ENCODE measurements at places on chromosomes 1 and 21.

DNA sequence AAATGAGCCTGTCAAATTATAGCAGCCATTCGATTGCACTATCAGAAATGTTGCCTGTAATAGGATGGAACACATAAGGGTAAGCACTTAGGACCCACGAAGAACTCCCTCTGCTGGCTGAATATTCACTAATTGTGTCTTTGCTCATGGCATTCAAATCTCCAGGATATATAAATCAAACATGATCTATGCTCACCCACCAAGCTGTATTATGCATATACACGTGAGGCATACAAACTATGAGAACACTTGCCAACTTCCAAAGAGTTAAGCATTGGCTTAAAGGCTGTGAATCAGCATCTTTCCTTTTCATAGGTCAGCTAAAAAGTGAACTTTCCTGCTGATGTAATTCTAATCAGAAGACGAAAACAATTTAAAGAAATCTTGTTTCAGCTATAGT, 34.5 kb downstream of the TMPRSS15 start:
- peak; percentile 10 for DNase-seq

- DNase-seq = no peak
Measured at GRCh38 chr1:113616156-113616555, 143.1 kb downstream of the PHTF1 start.

DNA sequence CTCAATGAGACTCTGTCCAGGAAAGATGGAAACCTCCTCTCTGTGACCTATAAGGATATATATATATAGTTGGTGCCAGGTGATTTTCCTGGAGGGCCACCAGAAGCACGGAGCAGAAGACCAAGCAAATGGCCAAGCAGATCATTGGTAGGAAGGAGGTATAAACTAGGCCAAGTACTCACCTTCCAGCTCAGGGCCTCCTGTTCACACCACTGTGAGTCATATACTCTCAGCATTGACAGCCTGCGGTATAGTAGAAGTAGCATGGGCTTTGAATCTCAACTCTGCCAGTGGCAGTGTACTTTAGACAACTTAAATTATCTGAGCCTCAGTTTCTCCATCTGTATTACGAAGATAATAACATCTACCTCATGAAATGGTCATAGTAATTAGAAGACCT, 15.4 kb downstream of the IL12RB2 start:
- DNase-seq = no peak

DNA sequence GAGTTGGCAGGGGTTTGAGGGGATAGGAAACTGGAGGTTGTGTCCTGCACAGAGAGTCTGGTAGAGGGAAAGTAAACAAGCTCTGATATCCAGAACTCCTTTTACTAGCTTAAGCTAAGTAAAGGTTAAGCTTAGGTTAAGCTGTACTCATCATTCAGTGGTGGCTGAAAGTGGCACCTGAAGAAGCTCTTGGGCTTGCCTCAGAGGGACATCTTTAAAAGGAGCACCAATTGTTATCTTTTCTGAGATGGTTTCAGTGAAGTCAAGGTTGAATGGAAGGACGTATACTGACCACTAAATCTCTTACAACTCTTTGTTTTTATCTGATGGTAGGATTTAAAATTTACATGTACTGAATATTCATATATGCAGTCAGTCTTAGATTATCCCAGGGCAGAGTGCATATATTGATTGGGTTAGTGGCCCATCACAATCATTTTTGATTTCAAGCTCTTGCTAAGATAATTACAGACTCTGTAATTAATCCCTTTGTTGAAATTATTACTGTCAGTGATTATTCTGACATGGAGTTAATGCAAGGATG, 43.3 kb downstream of the S1PR1 start:
- no peak for DNase-seq

DNA sequence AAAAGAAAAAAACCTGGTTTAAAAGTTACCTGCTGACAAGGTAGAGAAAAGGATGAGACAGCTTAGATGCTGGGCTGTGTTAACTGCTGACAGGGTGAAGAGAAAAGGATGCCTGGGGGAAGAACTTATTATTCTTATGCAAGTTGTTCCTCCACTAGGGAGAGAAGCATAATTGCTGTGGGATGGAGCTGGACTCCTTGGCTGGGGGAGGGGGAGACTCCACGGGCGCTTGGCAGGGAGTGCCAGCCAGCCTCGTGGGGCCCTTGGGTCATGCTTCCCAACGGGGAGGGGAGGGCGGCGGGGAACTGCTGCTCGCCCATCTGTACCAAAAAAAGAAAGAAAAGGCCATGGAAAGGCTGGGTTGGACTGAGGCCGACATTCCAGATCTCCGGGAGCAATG, 47.2 kb downstream of the SYCP1 start:
- no peak for DNase-seq

DNA sequence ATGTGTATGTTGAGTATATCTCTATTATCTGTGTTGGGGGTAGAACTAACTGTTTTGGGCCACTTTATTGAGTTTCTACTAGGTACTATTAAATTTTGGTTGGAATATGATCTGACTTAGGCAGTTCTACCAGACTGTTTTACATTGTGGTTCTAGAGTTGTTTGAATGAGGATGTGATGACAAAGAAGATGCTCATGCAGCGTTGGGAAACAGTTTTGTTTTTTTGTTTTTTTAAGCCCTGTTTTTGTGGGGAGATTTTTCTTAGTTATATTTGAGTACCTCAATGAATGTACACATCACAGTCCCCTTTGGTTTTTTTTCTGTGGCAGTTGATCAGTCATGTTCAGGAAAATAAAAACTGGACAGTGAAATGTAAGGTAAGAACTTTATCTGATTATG, 40.1 kb downstream of the TMED5 start:
- DNase-seq = no peak

- peak; percentile 27 for DNase-seq
Measured at GRCh38 chr1:216184126-216184680, 239.0 kb downstream of the USH2A start.

DNA sequence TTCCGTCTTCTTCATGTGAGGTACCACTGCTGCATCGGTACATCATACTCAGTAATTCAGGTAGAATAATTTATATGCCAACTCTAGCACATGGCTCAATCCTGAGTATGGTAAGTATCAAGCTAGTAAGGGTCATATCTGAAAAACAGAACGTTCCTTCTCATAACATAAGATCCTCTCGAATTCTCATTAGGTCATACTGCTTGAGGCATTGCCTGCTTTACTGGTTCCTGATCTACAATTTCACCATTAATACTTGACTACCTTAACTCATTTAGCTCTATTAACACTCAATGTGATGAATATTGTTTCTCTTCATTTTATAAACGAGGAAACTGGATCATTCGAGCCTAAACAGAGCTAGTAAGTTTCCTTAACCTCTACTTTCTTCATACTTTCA, 871.6 kb downstream of the BRINP3 start:
- DNase-seq = no peak

- no peak for DNase-seq
Measured at GRCh38 chr1:242886137-242886536, 361.6 kb upstream of the PLD5 start.

- no peak for DNase-seq
Measured at GRCh38 chr1:235357485-235358373, 9.5 kb upstream of the TBCE start.

DNA sequence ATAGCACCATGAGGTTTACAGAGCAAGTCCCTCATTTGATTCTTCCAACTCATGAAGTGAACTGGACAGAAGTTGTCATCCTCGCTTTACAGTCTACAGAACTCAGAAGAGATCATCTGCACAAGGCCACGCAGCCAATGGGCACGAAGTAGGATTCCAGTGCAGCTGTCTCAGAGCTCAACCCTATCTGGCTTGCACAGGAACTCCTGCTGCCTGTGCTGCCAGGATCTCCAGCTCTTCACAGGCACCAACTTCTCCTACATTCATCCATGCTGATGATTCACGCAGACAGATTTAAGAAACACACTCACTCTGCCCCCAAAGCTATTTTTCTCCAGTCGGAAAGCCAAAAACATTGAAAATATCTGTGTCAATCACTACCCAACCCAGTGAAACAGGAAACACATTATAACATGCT, 157.0 kb downstream of the RERE start:
- DNase-seq = no peak

DNA sequence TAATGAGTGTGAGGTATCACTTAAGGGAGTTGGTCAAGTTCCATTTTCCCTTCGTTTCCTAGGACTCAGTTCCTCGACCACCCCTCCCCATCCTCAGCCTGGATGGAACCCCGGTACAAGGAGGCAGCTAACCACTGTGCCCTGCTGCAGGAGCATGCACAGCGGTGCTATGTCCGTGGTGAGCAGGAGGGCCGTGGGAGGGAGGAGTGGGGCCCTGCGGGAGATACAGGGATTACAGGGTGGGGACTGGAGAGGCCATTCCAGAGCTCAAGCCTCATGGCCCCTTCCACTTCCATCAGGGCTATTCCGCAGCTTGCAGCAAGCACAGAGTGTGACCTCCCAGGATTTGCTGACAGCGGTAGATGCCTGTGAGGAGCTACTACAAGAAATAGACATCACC, 25.8 kb downstream of the HYI start:
- DNase-seq = no peak

DNA sequence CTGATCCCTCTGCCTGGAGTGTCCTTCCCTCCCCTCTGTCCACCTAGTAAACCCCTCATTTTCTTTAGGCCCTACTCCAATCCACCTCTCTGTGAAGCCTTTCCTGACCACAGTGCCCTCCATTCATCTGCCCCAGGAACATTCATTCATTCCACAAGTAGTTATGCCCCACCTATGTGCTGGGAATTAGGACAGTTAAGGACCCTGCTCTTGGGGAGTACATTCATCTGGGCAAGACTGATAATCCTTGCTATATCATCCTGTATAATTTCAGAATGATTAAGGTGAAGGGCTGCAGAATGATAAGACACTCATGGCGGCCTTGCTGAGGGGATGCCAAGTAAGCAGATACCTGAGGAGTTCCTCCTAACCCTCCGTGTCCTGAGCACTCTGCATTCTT, 10.3 kb upstream of the FAM20B start:
- no peak for DNase-seq

GRCh38 chr1:228515200-228515834, 28.1 kb downstream of the RNF187 start:
- peak; percentile 74 for DNase-seq

- DNase-seq = no peak
Measured at GRCh38 chr1:156367383-156368156, 1.4 kb upstream of the RHBG start.

DNA sequence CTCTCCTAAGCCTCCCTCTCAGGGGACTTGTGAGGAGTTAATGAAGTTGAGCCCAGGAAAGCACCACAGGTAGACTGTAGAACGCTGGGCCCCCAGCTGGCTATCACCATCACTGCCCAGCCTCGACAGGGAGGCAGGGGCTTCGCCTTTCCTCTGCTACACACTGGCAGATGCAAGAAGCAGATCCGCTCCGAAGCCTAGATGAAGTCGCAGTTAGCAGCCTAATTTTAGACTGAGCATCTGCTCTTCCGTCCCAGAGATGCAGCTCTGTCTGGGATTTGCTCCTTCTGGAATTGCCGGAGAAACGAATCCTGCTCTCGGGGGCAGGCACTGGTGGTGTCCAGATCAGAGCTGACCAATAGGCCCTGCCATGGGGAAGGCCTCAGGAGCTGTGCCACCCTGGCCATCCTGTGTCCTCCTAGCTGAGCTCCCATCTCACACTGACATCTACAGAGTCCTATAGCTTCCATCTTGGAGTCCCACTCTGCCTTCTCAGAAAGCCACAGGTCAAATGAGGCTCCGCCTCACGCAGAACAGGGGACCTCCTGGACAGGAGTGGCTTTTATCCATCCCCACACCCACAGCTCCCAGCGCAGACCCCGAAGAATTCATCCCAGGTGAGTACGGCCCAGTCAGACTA, 186.8 kb upstream of the EDN2 start:
- DNase-seq = no peak

DNA sequence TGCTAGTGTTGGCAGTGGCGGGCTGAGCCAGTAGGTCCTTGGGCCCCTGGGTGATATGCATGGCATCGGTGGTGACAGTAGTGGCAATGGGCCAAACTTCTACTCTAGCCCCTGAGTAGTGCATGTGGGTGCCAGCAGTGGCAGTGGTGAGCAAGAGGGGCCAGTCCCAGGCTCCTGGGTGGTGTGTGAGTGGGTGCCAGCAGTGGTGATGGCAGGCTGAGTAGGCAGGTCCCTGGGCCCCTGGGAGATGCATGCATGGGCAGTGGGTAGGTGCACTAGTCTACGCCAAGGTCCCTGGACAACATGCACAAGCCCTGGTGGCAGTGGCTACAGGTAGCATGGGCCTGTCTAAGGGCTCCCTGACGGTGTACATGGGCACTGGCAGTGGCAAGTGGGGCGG, 24.6 kb upstream of the TTC22 start:
- DNase-seq = no peak

GRCh38 chr1:53964109-53964508, 18.0 kb downstream of the LRRC42 start:
- DNase-seq = no peak

DNA sequence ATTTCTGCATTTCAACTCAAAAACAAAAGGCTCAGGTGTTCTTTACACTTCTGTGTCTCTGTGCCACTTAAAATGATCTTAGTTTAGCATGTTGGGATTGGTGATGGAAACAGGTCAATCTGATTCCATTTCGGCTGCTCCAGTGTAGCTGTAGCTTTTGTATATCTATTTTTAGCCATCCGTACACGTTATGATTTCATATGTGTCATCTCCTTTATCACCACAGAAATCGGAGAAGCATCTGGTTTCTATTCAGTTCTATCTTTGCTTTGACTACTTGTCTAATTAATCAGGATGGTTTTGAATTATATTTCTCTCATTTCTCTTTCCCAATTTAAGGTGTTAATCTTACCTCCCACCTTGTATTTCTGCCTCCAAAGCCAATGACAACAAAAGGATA, 41.1 kb downstream of the RGS21 start:
- DNase-seq = no peak

Measured in COLO829 (cell line).